ENCODE measurements at places on chromosomes 16 and 17.

- DNase-seq, result no peak
Measured at GRCh38 chr16:89000207-89000959, 23.4 kb upstream of the CBFA2T3 start.

DNA sequence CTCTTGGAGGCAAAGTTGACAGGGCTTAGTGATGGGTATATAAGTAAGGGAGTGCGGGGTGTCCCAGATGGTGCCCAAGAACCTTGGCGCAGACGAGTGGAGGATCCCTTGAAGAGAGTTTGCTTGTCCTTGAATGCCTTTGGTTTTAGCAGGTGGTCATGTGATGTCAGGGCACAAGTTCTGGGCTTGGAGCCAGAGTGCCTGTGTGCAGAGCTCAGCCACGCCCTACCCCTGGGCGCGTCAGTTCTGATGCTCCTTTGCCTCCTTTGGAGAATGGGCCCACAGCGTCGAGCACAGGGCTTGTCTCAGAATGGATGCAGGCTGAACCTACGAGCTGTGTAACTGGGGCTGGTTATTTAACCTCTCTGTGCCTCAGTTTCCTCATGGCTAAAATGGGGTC is 412.2 kb upstream of the EEF2KMT start:
- no peak for DNase-seq

DNA sequence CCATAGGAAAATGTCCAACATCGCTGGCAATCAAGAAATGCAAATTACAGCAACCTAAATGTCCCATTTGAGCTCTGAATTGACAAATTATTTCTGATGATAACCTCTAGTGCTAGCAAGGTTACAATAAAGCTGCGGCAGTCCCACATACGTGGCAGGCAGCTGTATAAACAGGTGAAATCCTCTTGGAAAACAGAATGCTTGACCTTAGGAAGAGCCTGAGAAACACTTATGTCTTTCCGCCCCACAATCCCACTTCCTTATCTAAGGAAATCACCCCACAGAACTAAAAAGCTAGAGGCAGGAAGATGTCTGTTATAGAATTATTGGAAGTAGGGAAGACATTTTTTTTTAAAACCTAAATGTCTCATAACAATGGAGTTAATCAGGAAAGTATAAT is 154.3 kb downstream of the KATNIP start:
- DNase-seq, result no peak

- DNase-seq, result no peak
Measured at GRCh38 chr17:8018436-8018835, 16.0 kb downstream of the GUCY2D start.

- DNase-seq, result no peak
Measured at GRCh38 chr17:61713035-61713434, 122.0 kb upstream of the NACA2 start.

- DNase-seq, result no peak
Measured at GRCh38 chr17:74078363-74078941, 125.0 kb upstream of the RPL38 start.

GRCh38 chr17:50686494-50687199 is 21.1 kb downstream of the ANKRD40 start:
- DNase-seq, result no peak

- DNase-seq, result no peak
Measured at GRCh38 chr16:66469291-66469946, 42.3 kb downstream of the BEAN1 start.

DNA sequence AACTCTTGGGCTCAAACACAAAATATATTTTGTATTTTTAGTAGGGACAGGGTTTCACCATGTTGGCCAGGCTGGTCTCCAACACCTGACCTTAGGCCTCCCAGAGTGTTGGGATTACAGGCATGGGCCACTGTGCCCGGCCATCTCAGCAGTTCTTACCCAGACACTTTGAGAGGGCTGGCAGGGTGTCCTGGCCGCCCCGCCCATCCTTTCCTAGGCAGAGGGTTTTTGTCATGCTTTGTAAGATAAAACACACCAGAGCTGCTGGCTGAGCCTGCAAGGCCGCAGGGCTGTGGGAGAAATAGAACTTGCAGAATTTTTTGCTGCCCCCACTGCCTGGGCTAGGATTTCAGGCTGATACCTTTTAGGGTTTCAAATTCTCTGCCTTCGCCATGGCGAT is 8.7 kb downstream of the PPL start:
- no peak for DNase-seq

Measured in stimulated activated naive CD4-positive, alpha-beta T cell treated with Interleukin-2 at 50 U/mL for 16 hours (primary cell).